ENCODE measurements at places on chromosomes 5 and 9.

DNA sequence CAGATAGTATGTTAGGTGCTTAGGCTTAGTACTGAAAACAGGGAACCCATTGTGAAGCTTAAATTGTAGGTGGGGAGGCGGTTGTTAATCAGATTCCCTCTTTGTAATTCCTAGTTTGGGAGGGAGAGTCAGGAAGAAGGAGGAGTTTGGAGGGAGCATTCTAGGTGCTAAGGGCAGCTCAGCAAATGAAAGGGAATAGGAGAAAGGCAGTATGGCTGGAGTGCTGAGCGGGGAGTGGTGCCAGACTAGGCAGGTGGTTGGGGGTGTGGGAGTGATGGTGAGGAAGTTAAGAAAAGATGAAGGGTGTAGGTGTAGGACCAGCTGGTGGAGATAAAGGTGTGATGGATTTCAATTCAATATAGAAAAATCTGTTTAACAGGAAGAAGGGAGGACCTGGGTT lies 11.1 kb upstream of the GARNL3 start:
- no peak for DNase-seq

GRCh38 chr5:388266-389196 lies 54.4 kb upstream of the EXOC3 start:
- no peak for DNase-seq

DNA sequence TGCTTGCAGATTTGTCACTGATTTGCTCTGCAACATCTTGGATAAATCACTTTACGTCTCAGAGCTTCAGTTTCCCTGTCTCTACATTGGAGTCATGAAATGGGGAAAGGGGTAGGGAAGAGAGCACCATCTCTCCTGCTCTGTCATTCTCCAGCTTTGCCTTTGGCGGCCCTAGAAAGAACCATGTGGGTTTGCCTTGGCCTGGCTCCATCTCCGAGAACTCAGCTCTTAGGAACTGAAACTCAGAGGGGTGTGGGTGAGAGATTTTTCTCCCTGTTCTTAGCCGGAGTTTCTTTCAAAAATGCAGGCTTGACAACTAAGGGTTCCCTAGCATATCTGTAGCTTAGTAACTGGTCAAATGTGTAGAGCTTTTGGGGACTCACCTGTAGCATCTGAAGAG lies 123.5 kb downstream of the SMARCA2 start:
- no peak for DNase-seq

GRCh38 chr5:17735761-17736160 lies 101.5 kb downstream of the TAF11L14 start:
- no peak for DNase-seq

GRCh38 chr5:151706906-151707305 lies 20.2 kb upstream of the SPARC start:
- DNase-seq: no peak

- DNase-seq: no peak
Observed at GRCh38 chr5:5615569-5615968, 193.1 kb downstream of the ICE1 start.
